ENCODE measurements at places on chromosomes 5 and 9.

GRCh38 chr5:10069637-10070313 is 179.9 kb downstream of the ATPSCKMT start:
- no peak for DNase-seq

DNA sequence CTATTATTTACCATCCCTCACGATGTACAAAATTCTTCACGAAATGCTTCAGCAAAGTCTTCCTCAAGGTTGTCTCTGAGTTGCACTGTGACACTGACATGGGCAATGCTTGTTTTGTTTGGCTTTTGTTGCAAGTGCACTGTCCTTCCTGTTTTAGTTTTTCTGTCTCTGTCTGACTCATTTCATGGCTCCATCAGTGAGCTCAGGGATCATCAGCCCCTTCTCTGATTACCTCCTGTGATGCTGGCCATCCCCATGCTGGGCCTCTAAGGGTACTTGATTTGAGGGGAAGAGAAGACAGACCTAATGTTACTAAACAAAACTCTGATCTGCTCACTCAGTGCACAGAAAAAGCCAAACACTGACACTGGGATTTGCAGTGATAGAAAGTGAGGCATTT is 37.6 kb upstream of the STX17 start:
- DNase-seq = no peak

DNA sequence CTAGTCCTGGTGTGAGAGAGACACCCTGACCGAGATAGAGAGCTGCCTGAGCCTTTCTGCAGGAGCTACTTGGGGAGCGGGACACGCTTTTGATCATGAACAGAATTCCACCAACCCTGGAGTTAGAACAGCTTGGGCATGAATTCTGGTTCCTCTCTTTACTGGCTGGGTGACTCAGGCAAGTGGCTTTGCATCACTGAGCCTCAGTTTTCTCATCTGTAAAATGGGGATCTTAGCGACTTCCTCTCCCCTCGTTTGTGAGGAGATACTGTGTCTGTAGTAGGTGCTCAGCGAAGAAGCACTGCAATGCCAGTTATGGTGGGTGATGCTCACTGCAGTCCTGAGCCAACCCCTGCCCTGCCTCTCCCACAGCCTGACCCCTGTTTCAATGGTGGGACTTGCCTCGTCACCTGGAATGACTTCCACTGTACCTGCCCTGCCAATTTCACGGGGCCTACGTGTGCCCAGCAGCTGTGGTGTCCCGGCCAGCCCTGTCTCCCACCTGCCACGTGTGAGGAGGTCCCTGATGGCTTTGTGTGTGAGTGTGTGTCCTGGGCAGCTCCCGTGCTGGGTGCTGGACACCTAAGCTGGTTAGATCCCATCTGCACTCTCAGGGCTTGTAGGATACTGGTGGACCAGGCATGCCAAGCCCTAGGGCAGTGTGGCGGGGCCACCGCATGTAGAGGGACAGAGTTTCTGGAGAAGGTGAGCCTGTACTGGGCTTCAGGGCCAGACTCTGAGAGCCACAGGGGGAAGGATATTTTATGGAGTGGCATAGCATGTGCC is 16.0 kb downstream of the CRB2 start:
- DNase-seq = no peak

GRCh38 chr5:179455320-179455719 is 95.0 kb upstream of the RUFY1 start:
- DNase-seq = no peak

GRCh38 chr5:96741891-96742309 is 65.8 kb downstream of the ERAP1 start:
- DNase-seq = no peak

GRCh38 chr5:55421074-55421529 is 113.3 kb downstream of the MTREX start:
- DNase-seq = no peak
